Globus pallidus (tissue), 1 donor: ENCODE measurements at places on chromosomes 13 and 19.

- no peak for DNase-seq
Observed at GRCh38 chr13:104057861-104058260, 991.6 kb upstream of the SLC10A2 start.

DNA sequence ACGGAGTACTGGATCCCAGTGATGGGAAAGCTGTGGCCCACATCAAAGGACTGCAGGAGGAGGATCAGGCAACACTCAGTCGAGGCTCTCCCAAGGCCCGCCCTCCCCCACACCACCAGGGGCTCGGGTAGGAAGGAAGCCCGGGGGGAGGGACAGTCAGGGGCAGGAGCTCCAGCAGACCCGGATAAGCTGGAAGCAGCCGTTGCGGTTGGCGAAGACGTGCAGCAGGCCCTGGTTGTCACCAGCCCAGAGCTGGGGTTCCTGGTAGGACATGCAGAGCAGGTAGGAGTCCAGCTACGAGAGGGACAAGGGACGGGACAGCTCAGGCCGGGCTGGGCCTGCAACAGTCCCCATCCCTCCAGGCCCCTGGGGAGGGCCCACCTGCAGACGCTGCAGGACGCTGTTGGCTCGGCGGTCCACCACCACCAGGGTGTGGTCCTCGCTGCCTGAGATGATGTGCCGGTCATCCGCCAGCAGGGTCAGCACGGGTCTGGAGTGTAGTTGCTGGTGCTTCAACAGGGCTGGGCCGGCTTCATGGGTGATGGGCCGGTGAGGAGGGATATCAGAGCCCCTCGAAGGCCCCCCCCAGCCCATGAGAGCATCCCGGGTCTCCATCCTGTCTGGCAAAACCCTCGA lies 1.9 kb downstream of the GNG14 start:
- no peak for DNase-seq

GRCh38 chr19:14558370-14559066 lies 13.3 kb downstream of the NDUFB7 start:
- DNase-seq = no peak

DNA sequence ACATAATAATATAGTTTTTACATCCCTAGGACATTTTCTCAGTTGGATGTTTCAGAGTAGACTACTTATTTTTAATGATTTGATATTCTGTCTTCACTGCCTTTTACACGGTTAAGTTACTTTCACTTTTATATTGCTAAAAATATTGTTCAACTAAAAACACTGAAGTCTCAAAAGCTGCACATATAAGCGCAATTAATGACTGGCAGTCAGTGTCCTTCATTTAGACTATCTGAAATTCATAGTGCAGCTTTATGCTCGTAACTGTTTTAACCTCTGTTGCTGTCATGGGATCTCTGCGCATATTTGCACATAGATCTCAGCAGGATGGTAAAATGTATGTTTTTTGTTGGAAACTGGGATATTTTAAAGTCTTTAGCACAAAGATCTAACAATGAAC lies 864.3 kb downstream of the SLITRK6 start:
- no peak for DNase-seq

DNA sequence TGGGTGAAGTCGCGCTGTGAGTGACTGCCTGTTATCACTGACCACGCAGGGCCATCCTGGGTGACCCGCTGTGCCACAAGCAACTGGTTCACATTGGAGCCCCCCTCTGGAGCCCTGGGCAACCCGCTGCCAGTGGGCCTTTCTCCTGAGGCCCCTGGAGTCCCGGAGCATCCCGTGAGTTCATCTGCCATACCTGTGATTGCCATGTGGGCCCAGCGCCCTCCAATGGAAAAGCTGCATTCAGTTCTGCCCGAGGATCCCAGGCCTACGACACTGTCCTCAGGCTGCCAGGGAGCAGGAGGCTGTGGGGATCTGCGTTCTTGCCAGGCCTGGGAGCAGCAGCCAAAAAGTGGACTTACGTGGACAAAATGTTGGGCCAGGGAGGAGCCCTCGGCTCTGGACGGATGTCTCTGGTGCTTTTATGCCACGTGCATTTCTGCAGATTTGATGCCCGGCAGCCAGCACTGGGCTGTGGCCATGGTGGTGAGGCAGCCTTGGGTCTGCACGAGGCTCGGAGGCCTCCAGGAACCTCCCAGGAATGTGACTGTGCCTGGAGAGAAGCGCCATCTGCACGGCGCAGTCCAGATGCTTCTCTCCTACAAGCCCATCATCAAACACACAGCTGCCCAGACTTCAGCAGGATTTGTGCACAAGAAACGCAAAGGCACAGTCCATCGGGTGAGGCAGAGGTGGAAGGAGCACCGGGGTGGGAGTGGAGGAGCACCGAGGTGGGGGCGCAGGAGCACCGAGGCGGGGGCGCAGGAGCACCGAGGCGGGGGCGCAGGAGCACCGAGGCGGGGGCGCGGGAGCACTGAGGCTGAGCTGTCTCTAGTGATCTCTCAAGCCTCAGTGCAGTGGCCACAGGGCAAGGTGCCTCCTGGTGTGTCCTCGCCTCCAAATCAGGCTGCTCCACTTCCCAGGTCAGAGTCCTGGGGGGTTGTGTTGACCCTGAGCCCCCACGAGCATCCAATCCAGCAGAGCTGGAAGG lies 44.0 kb downstream of the C13orf46 start:
- no peak for DNase-seq

DNA sequence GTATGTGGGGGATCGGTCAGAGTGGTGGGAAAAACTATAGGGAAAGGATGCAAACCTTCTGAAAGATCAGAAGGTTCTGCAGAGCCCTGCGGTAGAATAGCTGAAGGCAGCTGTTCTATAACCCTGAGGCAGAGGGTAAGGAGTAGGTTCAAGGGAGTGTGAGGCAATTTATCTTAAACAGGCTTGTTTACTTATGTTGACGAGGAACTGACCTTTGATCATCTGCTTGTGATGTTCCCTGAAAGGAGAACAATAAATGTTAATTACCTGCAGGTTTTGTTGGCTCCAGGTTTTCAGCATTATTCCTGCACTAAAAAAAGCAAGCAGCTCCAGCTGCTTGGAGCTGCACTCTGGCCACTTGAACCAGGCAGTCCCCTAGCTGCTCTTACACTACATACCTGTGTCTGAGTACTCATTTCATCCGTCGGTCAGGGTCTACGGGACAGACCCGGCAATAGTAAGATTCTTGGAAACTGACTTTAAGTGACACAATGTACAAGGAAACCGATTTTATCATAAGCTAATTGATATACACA lies 202.1 kb downstream of the TBC1D4 start:
- DNase-seq = no peak

DNA sequence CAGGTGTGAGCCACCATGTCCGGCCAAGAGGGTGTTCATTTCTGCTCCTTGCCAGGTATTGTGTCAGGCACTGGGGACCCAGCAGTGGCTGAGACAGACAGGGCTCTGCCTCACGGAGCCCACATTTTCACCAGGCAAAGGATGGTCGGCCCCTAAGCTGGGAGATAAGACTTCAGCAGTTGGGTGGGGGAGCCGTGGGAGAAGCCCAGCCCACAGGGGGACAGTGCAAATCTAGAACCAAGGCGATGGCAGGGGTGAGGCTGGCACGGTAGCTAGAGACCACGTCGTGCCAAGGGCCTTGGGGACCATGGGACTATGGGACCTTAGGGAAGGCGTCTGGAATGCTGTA lies 8.3 kb downstream of the LSR start:
- no peak for DNase-seq

GRCh38 chr19:29610213-29610573 lies 4.1 kb downstream of the POP4 start:
- DNase-seq = no peak

GRCh38 chr13:75236774-75237173 lies 245.2 kb downstream of the TBC1D4 start:
- no peak for DNase-seq

DNA sequence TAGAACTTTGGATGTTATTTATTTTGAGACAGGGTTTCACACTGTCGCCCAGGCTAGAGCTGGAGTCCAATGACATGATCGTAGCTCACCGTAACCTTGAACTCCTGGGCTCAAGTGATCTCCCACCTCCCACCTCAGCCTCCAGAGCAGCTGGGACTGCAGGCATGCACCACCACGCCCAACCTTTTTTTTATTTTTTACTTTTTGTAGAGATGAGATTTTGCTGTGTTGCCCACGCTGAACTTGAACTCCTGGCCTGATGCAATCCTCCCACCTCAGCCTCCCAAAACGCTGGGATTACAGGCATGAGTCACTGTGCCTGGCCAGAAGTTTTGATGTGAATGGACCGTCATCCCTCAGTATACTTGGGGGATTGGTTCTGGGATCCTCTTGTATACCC lies 13.7 kb downstream of the ANKRD27 start:
- no peak for DNase-seq

GRCh38 chr19:14540741-14541525 lies 11.5 kb downstream of the TECR start:
- no peak for DNase-seq
